ENCODE measurements at places on chromosomes 12 and 14.
A peak's percentile ranks its signal among the peaks of the same experiment; 100 is the strongest.

GRCh38 chr12:15774819-15775218 lies 14.4 kb downstream of the EPS8 start:
- DNase-seq: no peak

GRCh38 chr12:15423629-15424028 lies 101.3 kb downstream of the PTPRO start:
- no peak for DNase-seq

GRCh38 chr12:103997286-103997900 lies 31.7 kb downstream of the TDG start:
- no peak for DNase-seq

GRCh38 chr12:66189486-66189843 lies 451 bp downstream of the IRAK3 start:
- no peak for DNase-seq

- DNase-seq: no peak
Measured at GRCh38 chr14:79586416-79586815, 624.9 kb downstream of the DIO2 start.

DNA sequence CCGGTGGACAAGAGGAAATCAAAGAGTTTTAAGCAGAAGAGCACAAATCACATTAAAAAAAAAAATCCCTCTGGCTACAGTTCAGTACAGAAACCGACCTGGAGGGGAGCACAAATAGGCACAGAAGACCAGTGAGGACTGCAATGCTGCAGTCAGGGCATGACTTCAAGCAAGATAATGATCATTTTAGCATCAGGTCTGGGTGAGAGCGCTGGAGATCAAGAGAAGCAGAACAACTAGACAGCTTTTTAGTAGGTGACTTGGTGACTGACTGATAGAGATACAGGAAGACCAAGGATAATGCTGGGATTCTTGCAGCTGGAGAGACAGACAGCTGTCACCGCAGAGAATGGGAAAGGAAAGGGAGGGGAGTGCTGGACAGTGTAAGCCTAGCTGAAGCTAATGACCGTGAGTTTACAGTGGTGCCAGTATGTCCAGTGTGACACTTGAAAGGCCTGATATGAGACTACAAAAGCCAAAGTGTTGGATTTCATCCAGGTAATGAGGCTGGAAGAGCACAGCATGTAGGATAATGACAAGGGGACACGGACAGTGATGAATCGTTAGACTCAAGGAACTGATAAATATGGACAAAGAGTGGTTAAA lies 5.6 kb downstream of the NFYB start:
- no peak for DNase-seq

DNA sequence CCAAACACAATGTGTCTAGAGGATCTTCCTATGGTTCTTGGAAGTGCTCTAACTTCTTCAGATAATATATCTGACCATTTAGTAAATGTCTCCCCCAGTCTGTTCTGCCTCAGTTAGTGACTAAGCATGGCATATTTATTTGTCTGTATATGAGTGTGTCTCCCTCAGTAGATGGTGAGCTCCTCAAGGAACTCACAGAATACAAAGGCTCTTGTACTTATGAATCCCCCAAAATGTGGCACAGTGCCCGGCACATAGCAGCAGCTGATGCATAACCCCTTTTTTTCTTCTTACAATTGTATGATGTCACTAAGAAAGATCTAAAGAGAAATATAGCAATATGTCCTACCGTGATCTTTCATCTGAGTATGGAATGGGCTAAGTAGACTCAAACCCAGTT lies 264.7 kb upstream of the PRICKLE1 start:
- DNase-seq: no peak

GRCh38 chr14:52328276-52328675 lies 14.2 kb downstream of the PTGER2 start:
- no peak for DNase-seq

DNA sequence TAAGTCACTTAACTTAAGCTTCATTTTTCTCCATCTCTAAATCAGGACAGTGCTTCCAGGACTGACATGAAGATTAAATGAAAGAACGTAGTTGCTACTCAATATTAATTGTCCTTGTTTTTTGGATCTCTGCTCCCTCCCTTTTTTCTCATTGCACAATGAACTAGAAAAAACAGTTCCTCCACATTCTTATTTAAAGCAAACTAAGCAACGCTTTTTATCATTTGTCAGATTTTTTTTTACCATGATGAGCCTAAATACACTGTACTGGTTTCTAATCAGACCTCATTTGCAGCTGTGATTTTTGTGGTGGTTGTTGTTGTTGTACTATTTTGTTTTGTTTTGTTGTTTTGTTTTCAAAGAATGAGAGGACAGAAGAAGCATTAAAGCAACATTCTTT lies 23.2 kb upstream of the PARP11 start:
- no peak for DNase-seq

DNA sequence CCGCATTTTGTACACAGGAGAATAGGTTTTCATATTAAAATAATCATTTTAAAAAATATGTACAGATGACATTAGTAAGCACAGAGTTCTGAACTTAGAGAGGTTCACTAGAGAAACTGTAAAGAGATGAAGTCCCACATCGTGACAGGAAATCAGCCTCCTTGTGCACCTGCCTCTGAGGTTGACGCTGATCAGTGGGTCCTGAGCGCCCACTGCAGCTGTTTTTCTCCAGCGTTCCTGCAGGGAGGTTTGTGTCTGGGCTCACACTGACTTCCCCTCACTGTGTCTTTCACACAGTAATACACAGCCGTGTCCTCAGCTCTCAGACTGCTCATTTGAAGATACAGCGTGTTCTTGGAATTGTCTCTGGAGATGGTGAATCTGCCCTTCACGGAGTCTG lies 561.5 kb downstream of the TMEM121 start:
- DNase-seq: no peak

DNA sequence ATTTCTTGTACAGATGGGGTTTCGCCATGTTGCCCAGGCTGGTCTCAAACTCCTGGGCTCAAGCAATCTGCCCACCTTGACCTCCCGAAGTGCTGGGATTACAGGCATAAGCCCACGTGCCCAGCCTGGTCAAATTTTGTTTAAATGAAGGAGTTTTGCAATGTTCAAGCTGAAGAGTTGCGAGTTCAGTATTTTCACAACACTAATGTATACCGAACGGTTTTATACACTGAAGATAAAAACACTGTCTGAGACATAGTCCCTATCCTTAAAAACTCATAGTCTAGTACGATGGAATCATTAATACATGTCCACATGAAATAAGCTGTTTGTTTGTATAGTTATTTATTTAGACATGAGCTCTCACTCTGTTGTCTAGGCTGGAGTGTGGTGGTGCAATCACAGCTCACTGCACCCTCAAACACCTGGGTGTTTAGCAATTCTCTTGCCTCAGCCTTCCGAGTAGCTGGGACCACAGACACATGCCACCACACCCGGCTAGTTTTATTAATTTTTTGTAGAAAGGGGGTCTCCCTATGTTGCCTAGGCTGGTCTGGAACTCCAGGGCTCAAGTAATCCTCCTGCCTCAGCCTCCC lies 15.4 kb downstream of the TRAPPC6B start:
- no peak for DNase-seq

- no peak for DNase-seq
Measured at GRCh38 chr12:34292736-34293625, 270.7 kb downstream of the ALG10 start.

- no peak for DNase-seq
Measured at GRCh38 chr14:83940253-83940652, 1589.7 kb upstream of the FLRT2 start.

DNA sequence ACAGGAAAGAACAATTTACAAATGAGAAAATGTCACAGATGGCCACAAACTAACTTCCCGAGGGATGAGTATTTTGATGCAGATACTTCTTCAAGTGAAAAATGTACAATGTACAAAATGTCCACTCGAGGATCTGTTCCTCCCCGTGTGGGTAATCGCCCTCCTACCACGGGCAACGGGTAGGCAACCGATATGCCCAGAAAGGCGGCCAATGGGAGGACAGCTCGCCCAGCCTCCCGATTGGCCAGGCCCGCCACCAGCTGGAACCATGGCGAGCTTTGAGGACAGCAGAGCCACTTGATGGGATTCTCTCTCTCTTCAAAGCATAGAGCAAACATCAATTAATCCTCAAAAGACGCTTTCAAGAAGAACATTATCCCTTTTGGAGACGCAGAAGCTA lies 42.3 kb downstream of the DPF3 start:
- no peak for DNase-seq

DNA sequence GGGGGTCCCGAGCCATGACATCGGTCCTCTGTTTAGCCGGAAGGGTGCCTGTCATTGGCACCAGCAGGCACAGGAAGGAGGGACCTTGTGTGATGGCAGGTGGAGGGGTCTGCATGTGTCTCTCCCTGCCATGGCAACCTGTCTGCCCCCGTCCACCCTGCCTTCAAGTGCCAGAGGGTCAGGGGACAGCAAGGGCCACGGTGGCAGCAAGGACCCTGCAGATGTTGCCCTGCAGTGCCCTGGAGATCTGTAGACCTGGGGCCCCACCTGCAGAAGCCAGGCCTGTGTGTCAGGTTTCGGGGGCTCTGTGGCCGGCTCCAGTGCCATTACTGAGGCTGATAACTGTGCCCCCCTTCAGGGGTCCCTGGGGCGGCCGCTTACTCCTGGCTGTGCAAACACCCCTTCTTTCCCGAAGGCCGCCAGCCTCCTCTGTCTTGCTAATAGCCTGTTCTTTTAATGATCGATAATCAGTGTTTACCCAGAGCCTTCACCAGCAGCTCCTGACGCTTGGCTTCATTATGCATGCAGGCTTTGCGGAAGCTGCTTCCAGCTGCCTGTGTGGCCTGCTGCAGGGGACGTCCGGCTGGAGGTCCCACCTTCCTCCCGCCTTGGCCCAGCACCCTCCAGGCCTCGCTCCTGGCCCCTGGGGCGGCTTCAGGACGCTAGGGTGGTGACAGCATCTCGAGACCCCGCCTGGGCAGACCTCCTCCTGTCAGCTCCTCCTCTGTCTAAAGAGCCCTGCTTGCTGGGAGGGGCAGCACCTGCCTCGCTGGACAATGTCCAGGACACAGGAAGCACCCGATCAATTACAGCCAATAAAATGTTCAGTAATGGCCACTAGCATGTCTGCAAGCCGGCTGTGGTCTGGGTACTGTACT lies 153.0 kb downstream of the KIF26A start:
- no peak for DNase-seq

DNA sequence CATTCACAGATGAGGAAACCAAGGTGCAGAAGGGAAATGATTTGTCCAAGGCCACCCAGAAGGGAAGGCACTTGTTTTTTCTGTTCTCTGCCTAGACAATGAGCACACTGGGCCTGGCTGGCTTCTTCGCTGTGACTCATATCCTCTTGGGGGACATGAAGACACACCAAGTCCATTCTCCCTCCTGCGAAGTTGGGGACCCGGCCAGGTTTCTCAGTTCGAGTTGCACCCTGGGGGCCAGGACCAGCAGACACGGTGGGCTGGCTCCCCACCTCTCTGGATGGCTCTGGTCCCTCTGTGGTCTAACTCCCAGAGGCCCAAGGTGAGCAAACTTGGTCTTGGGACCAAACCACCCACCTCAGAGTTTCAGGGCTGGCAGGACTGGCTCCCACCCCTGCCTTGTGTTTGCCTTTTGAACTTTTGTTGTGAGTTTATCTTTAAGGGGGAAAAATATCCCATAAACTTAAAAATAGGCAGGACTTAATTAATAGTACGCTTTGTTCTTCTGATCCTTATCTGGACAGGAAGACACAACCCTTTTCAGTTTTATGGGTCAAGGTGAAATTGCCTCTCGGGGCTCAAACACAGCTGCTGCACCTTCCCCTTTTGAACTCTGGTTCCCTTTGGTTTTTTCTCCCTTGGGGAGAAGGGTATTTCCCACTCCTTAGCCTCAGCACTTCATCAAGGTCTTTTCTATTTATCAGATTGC lies 9.0 kb upstream of the MLEC start:
- DNase-seq: no peak

DNA sequence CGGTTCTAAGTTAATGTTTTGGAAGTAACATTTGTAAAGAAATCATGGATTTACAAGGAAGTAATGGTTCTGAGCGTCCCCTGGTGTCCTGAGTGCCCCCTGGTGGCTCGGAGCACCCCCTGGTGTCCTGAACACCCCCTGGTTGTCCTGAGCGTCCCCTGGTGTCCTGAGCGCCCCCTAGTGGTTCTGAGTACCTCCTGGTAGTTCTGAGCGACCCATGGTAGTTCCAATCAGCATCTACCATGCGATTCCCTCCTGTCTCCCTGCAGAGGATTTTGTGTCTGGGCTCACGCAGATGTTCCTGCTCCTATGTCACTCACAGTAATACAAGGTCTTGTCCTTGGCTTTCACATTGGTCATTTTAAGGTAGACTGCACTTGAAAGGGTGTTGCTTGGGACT lies 1352.9 kb downstream of the TMEM121 start:
- peak; percentile 55 for DNase-seq

DNA sequence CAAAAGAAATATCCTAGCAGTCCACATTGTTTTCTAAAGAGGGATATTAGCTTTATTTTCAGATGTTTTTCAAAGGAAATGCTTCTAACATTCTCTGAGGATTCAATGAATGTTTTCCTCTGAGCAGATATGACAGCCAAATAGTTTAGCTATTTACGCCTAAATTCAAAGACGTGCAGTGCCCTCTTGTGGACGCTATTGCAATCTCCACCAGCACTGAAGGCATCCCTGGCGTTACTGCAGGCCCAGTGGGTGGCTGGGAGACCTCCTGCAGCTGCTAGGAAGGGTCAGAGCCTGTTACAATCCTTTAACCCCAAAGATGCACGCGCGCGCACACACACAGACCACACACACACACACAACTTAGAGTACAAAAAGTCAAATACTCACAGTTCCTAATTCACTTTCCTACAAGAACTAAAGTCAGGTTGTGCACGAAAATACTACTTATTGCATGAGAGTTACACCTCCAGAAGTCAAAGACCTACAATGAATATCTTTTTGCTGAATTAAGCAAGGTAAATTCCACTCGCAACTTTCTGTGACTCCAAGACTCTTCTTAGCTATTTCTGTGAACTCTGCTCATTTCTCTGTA lies 589.3 kb upstream of the TMEM132C start:
- DNase-seq: peak; percentile 6

DNA sequence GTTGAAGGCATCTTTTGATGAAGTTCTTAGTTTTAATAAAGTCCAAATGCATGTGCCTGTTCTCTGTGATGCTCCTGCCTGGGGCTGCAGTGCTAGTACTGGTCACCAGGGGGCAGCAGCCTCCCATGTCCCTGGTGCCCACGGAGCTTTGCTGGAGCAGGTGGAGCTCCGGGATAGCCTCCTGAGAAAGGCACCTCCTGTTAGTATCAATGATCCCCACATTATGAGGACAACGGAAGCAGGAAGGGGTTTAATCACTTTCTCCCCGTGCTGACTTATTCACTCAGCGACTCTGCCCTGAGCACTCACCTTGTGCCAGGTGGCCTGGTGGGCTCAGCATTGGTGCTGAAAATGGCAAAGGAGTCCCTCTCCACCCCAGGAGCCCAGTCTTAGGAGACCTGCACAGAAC lies 123.0 kb upstream of the PZP start:
- DNase-seq: peak; percentile 49

- DNase-seq: no peak
Measured at GRCh38 chr14:49882826-49883694, 9.8 kb upstream of the ARF6 start.

- no peak for DNase-seq
Measured at GRCh38 chr14:79534703-79535353, 676.5 kb downstream of the DIO2 start.

DNA sequence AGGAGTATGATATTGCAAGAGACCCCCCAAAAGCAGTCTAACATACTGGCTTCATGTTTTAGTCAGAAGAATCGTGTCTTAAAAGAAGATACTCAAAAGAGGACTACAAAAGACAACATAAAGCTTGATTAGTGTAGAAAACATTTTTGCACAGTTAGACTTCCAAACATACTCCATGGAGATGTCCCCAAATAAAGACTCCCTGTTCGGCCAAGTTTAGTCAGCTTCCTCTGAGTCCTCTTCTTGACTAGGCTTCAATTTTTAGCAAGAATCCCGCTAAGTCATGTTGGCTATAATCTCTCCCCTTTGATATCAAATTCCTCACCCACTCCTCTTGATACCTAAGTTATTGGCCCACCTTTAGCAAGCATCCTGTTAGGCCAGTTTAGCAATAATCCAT lies 298.0 kb downstream of the RMST start:
- DNase-seq: no peak
